ENCODE measurements at places on chromosomes 5 and 9. TPM values are rescaled to one million over a fixed set of nuclear protein-coding genes. Genes with fewer than 3 reads are reported as not detected.

GRCh38 chr9:136526625-136527066 lies 19.2 kb downstream of the NOTCH1 start:
- no peak overlapping the region for H3K27ac ChIP-seq
- no peaks in the 10 kb centered on the region for H3K27me3 ChIP-seq
- DNase-seq: no peak
- H3K4me1 ChIP-seq: peaks cover 34% of the 10 kb centered on the region
- H3K36me3 ChIP-seq: no peaks in the 10 kb centered on the region
- no peak overlapping the region for H3K4me3 ChIP-seq

DNA sequence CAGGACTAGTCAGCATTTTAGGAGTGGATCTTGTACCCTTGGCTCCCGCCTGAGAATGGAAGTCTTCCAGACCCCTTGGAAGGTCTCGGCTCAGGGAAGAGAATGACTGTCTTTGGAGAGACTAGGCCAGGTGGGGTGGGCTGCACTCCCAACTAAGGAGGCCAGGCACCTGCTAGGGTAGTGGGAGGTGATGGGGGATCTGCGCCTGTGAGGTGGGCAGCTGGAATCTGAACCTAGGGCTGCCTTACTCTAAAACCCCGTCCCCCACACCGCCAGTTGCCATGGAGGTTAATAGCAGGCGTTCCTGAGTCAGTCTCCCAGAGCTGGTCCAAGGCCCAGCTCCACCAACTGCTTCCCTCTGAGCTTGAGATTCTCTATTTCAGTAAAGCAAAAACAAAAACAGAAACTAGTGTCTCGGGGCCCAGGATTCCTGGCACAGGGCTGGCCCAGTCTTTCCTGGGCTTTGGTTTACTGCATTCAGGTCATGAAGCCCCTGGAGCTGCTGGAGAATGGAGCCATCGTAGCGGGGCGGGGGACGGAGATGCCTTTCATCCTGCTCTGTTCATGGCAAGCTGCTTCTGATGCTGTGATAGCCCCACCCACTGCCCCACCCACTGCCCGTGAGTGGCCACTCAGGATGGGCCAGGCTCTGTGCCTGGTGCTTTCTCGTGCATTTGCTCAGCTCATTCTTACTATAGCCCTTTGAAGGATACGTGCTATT lies 57.5 kb downstream of the DAB2IP start:
- no peaks in the 10 kb centered on the region for H3K27me3 ChIP-seq
- no peak overlapping the region for H3K4me3 ChIP-seq
- no peak for DNase-seq

DNA sequence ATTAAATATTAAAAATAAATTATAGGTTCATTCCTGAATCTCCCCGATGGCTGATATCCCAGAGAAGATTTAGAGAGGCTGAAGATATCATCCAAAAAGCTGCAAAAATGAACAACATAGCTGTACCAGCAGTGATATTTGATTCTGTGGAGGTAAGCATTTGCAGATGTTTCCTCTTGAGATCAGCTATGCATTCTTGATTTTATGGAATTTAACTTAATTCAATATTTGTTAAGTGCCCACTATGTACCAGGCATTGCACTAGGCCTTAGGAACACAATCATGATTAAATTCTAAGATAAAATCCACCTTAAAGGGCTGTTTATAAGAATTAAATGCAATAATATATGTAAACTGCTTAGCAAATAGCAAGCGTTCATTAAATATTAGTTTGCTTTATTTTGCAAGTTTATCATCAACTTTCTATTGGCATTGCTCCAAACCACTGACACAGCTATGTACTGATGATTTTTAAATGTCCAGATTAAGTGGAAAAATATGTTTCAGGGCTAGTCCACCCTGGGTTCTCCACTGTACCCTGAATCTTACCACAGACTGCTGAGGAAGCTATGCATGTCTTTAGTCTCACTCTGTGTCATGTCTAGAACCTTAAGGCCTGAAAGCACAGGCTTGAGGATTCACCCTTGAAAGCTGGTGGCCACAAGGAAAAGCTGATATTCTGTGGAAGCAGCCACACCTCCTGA lies 33.2 kb downstream of the SLC22A4 start:
- H3K27ac ChIP-seq: no peak overlapping the region
- H3K36me3 ChIP-seq: no peaks in the 10 kb centered on the region
- no peaks in the 10 kb centered on the region for H3K27me3 ChIP-seq
- no peaks in the 10 kb centered on the region for H3K4me1 ChIP-seq
- H3K4me3 ChIP-seq: no peak overlapping the region

DNA sequence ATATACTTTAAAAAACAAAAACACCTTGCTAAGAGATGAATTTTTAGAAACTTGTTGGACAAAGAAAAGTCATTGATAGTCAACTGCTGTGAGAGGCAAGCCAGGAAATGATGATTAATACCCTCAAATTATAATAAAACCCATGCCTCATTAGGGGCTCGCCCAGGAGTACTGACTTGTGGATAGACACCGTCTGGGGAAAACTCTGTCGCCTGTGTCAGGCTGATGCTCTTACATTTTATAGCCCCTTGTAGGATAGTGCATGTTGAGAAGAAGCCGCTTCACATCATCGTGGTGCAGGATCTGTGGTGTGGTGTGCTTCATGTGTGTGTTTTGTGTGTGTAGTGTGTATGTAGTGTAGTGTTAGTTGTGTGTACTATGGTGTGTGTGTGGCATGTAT lies 39.1 kb downstream of the SYK start:
- H3K4me3 ChIP-seq: no peak overlapping the region
- no peaks in the 10 kb centered on the region for H3K27me3 ChIP-seq
- no peaks in the 10 kb centered on the region for H3K36me3 ChIP-seq
- H3K4me1 ChIP-seq: no peaks in the 10 kb centered on the region

DNA sequence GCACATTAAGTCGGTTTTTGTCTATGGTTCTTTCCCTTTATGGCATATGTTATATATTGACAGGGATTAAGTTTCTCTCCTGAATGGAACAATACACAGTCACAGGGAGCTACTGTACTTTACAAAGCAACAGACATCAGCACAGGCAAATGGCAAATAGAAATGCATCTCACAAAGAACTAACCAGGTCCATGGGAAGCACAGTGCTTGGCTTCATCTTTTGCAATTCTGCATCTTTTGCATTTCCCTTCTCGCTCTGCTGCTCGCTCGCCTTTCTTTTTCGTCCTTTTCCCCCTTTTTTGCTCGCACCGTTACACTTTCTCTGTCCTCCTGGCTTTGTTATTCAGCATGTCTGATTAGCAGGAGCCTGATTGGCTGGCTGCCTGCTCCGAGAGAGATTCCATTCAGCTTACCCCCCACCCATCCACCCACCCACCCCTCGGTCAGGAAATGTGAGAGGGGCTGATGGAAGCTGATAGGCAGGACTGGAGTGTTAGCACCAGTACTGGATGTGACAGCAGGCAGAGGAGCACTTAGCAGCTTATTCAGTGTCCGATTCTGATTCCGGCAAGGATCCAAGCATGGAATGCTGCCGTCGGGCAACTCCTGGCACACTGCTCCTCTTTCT lies at the start of gene ADAMTSL1:
TSS of gene ADAMTSL1 (plus strand) at position 502 of the 628 bp plus-strand sequence. CDS start at position 582, 80 bp downstream.
- no peak for DNase-seq
- H3K4me3 ChIP-seq: no peak within 1 kb of the TSS
- H3K27me3 ChIP-seq: no peaks in the 10 kb centered on the region
- H3K4me1 ChIP-seq: no peaks in the 10 kb centered on the region
- H3K36me3 ChIP-seq: no peaks in the 10 kb centered on the region

- DNase-seq: no peak
- no peaks in the 10 kb centered on the region for H3K27me3 ChIP-seq
- no peaks in the 10 kb centered on the region for H3K36me3 ChIP-seq
- H3K4me1 ChIP-seq: no peaks in the 10 kb centered on the region
- no peak overlapping the region for H3K4me3 ChIP-seq
These were observed 106.1 kb upstream of the ICE1 start for GRCh38 chr5:5316334-5316733.

GRCh38 chr5:44862808-44863207 lies 54.1 kb downstream of the MRPS30 start:
- no peak for DNase-seq
- H3K4me1 ChIP-seq: no peaks in the 10 kb centered on the region
- no peak overlapping the region for H3K27ac ChIP-seq
- no peaks in the 10 kb centered on the region for H3K27me3 ChIP-seq
- no peaks in the 10 kb centered on the region for H3K36me3 ChIP-seq

DNA sequence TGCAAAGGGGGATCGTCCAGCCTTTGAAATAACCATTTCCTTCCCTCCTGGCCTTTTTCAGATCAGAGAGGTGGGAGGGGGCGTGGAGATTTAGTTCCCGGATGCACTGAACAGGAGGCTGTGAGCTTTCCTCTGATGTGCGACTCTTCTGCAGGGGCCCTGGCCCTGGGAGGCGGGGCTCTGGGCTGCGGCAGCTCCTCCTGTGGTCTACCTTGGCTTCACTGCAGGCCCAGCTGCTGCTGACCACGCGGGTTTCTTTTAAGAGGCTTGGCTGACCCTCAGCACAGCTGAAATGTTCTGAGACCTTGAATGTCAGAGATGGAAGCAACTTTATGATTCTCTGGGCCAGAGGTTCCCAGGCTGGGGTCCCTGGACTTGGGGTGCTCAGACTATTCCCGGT lies 27.0 kb upstream of the COL15A1 start:
- H3K4me3 ChIP-seq: no peak overlapping the region
- no peaks in the 10 kb centered on the region for H3K36me3 ChIP-seq
- H3K27me3 ChIP-seq: no peaks in the 10 kb centered on the region
- DNase-seq: no peak
- no peak overlapping the region for H3K27ac ChIP-seq
- no peaks in the 10 kb centered on the region for H3K4me1 ChIP-seq

DNA sequence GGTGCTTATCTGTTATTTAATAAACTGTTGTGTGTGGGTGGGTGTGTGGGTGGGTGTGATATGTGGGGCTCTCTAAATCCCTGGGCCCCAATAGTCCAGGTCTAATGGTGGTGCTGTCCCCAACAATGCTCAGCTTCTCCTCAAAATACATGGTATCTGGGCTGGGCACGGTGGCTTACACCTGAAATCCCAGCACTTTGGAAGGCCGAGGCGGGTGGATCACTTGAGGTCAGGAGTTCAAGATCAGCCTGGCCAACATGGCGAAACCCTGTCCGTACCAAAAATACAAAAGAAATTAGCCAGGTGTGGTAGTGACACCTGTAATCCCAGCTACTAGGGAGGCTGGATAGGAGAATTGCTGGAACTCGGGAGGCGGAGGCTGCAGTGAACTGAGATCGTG lies 4.5 kb upstream of the ORM1 start:
- no peak overlapping the region for H3K27ac ChIP-seq
- H3K4me3 ChIP-seq: no peak overlapping the region
- H3K27me3 ChIP-seq: no peaks in the 10 kb centered on the region
- DNase-seq: peak; percentile 13
- H3K4me1 ChIP-seq: no peaks in the 10 kb centered on the region

DNA sequence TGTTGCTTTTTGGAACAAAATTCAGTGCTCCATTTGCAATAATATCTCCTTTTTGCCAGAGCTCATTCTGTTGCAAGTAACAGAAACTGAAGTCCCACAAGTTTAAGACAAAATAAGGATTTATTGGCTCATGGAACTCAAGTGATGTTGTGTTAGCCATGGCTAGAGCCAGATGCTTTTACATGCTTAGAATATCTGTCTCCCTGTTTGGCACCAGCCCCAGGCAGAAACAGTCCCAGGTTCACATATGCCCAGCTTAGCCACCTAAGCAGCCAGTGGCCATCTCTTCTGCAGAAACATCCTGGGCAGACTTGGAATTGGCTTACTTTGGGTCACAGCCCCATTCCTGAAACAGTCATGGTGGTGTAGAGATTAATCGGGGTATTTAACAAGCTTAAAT lies 540.9 kb upstream of the SGCD start:
- no peak overlapping the region for H3K27ac ChIP-seq
- no peak for DNase-seq
- no peaks in the 10 kb centered on the region for H3K27me3 ChIP-seq
- no peaks in the 10 kb centered on the region for H3K4me1 ChIP-seq
- no peak overlapping the region for H3K4me3 ChIP-seq

DNA sequence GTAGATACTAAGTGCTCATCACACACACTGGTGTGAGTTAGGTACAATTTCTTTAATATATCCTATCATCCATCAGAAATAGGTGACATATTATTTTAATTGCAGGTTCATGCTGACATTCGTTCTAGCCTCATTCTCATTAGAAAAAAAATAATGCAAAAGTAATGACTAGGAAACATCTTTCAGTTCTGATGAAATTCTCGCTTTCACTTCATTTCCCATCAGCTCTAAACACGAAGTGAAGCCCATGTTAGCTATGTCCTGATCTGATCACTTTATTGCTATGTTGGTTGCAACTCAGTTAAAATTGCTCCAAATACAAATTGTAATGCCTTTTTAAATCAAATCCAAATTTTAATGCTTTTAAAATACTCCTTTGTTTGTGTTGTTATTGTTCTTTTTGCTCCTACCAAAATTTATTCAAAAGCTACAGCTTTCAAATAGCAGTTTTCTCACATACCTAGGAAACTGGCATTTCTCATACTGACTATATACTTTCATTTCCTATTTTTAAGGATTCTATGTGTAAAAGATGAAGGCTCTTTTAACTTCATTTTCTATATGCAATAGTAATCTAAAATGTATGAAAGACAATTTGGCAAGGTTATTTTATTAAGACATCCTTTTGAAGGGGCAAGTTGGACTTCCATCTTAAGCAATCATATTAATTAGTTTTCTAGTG lies 1237.8 kb upstream of the ACO1 start:
- H3K4me3 ChIP-seq: no peak overlapping the region
- no peaks in the 10 kb centered on the region for H3K36me3 ChIP-seq
- no peaks in the 10 kb centered on the region for H3K27me3 ChIP-seq
- H3K27ac ChIP-seq: no peak overlapping the region
- DNase-seq: no peak

CCDC192 gene
- total RNA-seq: not detected

PCDH12 gene
- 0.88 TPM for total RNA-seq

SLC25A2 gene
- 0.35 TPM for total RNA-seq

IL4 gene
- 6.4 TPM for total RNA-seq

WNT8A gene
- not detected for total RNA-seq

OR2Y1 gene
- total RNA-seq: not detected
